GM12891 (cell line): ENCODE measurements at places on chromosomes 16 and 17.

DNA sequence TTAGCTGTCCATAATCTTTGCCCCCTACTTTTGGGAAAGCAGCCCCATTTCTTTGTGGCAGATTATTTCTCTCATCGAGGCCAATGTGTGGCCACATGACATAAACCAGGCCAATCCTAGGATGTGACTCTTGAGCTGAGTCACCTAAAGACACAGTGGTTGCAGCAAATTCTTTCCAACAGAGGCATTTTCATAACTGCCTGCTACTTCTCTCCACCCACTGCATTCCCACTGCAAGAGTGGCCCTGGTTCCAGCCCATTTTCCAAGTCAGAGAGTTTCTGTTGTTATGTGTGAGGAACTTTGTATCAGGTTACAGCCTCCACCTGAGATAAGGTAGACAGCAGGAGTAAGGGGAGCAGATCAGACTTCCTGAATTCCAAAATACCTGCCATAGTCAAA is 195.2 kb downstream of the RGS9 start:
- DNase-seq = no peak

GRCh38 chr17:12538003-12538402 is 127.7 kb upstream of the MYOCD start:
- DNase-seq = no peak

- no peak for DNase-seq
These were observed 124.8 kb downstream of the ABCC1 start for GRCh38 chr16:16073891-16074881.

DNA sequence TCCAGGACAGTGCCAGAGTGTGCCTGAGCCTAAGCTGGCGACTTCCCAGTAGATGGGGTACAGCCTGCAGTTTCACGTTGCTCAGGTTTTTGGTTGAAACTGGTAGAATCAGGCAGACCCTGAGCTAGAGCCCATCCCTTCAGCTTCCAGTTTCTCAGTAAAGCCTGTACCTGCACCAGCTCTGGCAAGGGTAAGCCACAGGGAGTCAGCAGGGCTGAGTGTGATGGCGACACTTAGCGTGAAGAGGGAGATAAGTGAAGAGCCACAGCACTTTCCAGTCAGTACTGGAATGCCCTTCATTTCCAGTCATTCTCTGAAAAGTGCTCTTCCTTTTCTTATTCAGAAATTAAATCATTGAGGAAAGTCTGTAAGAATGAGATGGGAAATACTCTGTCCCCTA is 22.4 kb downstream of the PLD6 start:
- DNase-seq = no peak

DNA sequence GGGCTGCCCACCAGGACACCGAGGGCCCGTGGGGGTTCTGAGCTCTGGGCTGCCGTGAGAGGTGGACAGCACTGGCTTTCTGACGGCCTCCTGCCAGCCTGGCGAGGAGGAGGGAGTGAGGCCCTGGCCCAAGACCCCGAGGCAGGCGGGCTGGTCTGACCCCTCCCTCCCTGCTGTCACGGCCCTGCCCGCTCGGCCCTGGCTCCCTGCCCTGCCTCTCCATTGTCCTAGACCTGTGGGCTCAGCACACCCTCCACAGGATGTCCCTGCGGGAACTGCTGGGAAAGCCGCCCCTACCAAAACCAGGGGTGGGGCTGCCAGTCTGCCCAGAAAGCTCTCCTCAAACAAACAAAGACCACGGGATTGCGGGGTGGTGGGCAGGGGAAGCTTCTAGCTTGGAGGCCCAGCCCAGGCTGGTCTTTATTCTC is 20.7 kb downstream of the SPNS2 start:
- DNase-seq = no peak

GRCh38 chr16:87702325-87702811 is 63.4 kb downstream of the KLHDC4 start:
- peak; percentile 86 for DNase-seq

- no peak for DNase-seq
These were observed 36.9 kb downstream of the YPEL2 start for GRCh38 chr17:59368218-59368857.

- DNase-seq = no peak
These were observed 51.8 kb downstream of the TNRC6A start for GRCh38 chr16:24781256-24781655.

GRCh38 chr17:81159611-81160265 is 5.6 kb upstream of the PVALEF start:
- DNase-seq = no peak

DNA sequence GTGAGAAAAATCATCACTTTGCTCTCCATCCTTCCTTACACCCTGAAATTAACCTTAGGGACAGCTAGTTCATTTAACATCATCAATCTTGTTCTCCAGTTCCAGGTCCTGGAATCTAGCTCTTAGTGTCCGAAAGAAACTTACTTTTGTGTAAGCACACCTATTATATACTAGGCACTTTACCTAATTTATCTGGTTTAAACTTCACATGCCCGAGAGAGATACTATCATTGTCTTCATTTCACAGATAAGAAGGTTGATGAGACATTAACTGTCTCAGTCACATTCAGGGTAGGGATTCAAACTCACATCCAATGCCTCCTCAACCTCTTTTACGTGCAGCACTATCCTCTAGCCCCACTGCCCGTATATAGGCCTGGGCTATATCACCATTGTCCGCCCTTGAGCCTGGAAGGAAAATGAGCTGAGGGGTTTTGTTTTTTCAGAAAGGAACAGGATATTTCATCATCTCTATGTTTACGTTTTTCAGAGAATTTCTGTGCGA is 501 bp upstream of the AP2B1 start:
- DNase-seq = no peak

GRCh38 chr17:27569884-27570577 is 61.0 kb upstream of the LGALS9 start:
- no peak for DNase-seq

DNA sequence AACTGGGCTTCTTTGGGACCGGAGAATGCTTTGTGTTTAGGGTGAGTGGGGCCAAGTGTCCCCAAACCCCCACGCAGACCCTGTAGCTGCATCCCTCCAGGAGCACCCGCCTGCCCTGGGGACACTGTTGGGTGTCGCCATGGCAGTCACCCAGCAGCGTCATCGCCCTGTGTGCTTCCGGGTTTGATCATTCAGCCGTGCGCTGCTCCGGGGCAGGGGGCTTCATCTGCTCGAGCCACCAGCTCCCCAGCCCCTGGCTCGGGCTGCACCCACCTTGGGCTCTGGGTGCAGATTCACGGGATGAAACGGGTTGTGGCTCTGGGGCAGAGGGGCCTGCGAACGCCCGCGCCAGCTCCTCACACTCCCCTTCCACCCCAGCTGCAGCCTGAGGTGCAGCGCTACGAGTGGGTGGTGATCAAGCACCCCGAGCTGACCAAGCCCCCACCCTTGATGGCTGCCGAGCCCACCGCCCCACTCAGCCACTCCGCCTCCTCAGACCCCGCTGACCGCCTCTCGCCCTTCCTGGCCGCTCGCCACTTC is 13.8 kb upstream of the ATP6V0C start:
- DNase-seq = no peak

DNA sequence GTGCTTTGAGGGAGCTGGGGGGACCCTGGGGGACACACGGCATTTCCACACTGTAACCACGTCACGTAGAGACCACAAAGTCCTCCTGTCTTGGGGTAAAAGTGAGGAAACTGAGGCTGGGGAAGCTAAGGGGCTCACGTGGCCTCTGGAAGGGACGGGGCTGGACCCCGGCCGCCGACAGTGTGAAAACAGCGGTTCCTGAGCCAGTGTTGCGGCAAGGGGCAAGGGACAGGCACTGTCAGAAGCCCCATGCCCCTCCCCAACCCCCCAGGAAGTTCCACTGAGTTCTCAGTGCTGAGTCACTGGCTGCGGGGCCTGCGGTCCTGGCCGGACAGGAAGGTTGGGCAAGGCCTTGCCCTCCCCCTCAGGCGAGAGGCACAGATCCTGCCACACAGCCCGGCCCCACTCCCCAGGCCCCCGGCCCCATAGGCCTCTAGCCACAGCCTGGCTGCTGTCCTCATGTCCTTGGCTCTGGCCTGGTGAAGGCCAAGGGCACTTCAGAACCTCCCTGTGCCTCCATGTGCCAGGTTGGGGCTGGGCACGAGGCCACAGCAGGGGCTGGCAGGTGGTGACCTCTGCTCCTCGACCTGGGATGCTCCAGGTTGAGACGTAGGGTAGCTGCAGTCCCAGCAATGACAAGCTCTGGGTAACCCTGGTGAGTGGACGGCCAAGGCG is 5.0 kb upstream of the CCDC57 start:
- no peak for DNase-seq

DNA sequence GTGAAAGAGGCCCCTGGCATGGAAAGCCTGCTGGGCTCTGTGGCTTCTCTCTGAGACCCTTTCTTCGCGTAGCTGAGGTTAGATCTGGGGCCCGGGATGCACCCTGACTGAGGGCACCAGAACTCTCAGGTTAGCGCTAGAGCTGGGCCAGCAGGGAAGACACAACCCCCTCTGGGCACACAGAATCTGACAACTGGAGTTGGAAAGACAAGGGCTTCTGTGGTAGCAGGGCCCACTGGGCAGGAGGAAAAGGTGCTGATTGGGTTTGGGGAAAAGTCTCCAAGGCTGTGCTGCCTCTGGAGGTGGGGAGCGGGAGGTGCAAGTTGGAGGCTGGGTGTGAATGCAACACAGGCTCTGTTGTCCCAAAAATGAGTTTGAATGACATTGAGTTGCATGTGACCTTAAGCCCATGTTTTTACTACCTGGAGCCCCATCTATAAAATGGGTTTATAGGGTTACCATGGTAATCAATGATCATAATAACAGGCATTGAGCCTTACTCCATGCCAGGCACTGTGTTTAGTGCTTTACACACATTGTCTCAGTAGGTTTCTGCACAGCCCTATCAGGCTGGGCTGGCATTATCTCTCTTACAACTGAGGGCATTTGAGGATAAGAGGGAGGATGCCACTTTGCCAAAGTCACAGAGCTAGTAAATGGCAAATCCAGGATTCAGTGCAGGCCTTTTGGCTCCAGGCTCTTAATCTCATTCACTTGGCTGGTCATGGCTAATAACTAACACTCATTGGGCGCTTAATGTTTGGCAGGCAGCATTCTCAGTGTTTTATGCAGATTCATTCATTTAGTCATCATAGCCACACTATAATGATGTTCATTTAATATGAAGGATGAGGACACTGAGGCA is 9.5 kb upstream of the IGFBP4 start:
- no peak for DNase-seq

DNA sequence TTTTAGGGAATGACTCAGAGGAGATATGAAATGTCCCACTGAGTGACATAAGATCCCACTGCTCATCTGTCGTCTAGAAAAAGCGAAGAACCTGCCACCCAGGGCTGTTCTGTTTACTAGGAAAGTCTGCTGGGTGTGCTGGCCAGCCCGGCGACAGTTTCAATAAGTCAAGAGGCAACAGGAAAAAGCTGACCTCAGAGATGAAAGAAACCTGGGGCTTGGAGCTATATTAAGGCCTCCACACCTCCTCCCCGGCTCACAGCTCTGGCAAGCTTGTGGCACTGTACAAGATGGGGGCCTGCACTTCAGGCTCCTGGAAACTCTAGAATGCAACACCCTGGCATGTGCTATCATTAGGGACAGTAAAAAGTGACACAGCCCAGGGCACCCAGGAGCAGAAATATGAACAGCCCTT is 10.6 kb downstream of the ZFHX3 start:
- DNase-seq = no peak

DNA sequence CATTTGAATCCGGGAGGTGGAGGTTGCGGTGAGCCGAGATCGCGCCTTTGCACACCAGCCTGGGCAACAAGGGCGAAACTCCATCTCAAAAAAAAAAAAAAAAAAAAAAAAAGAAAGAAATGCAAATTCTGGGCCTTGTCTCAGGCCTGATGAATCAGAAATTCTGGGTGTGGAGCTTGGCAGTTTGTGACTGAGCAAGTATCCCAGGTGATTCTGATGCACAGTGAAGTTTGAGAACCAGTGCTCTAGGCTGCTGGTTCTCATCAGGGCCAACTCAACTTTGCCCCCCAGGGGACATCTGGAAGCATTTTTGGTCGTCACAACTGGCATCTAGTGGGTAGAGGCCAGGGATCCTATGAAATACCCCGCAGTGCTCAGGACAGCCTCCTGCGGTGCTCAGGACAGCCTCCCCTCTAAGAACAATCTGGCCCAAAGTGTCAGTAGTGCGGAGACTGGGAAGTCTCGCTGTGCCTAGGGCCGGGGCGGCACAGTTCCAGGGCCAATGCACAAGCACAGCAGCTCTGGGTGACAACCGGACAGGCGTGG is 55.9 kb downstream of the SDK2 start:
- DNase-seq = no peak

DNA sequence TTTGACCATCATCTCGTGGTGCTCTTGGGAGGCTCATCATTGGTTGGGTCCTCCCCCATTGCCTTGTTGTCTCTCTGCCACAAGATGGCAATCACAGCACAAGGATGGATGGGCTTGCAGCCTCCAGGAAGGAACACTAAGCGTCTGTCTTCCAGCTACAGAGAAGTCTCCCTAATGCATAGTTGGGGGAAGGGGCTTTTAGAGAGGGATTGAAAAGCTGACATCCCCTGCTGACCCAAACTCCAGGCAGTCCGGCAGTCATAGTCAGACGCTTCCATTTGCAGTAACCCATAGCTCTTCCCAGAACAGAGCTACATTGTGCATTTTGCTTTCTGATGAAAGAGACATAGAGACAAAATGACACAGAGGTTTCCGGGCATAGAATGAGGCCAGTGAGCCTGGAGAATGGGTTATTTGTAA is 111.4 kb downstream of the UTP18 start:
- DNase-seq = peak; percentile 14

DNA sequence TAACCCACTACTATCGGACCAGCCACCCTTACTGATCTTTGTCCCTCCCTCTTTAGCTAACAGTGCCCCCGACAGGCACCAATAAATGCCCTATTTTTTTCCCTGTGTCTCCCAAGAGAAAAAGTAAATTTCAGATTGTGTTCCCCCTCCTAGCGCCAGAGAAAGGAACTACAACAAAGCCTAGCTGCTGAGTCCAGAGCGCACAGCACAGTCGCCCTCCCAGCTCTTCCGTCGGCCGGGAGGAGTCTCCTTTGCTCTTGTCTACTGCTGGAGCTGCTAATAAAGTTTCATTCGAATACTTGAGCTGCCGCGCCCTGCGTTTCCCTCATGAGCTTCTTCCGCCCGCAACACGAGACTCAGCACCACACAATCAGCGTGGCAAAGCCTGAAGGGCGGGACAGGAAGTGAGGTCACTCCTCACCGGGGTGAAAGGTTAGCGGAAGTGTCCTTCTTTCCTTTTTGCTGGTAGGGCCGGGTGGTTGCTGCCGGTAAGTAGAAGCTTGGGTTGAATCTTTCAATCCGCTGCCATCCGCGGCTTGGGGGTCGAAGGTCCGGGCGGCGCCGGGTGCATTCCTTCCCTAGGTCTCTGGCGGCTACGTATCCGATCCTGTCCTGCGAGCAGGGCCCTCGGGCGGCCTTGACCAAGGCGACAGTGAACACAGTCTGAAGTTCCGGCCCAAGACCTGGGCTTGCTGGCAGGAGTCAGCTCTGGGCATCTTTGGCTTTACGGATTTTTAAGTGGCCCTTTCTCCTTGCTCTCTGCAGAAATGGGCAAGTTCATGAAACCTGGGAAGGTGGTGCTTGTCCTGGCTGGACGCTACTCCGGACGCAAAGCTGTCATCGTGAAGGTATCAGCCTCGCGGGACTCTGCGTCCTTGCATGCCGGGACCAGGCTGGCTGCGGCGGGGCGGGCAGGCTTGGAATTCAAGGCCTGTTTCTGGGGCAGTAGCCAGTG is at the start of gene RPL27:
RPL27 (plus strand) TSS at position 436 of the 955 bp plus-strand sequence; CDS start at position 768, 332 bp downstream.
- DNase-seq = peak; percentile 83

- DNase-seq = no peak
These were observed 822 bp downstream of the IGF2BP1 start for GRCh38 chr17:48997827-48998586.
